GM12878 (cell line): ENCODE measurements at places on chromosomes 2 and 18.

DNA sequence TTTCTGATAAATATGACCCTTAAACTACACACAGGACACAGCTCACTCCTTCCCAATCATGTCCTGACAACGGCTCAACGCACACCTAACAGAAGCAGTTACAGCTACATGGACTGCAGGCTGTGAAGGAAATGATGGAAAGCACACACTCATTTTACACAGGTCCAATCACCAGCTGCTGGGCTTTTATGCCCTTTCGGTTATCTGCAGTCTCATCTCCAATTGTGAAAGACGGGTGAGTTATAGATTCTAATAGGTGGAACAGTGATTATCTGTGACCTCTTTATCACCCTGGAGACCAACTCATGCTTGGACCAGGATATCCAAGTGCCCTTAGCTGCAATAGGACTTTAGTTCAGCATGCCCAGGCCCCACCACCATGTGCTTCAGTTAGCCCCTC lies 110.4 kb upstream of the CREB1 start:
- DNase-seq, result no peak

GRCh38 chr2:95021023-95021416 lies 4.5 kb upstream of the MAL start:
- no peak for DNase-seq

- DNase-seq, result no peak
Observed at GRCh38 chr2:65379721-65380171, 52.7 kb downstream of the SPRED2 start.

DNA sequence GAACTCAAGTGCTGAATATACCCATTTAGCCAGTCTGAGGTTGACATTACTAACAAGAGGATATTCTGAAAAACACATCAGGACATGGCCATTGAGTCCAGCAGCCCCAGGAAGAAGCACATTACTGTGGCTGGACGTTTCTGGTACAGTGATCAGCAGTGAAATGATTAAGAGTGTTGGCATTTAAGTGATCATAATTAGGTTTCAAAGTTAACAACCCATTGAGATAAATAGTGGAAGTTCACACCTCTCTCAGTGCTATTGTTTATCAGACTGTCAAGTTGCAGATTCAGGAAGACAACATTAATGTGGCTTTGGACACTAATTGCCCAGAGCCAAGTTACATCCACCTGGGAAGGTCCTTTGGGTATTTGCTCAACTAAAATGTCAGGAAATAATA lies 139.5 kb upstream of the GAREM1 start:
- no peak for DNase-seq

DNA sequence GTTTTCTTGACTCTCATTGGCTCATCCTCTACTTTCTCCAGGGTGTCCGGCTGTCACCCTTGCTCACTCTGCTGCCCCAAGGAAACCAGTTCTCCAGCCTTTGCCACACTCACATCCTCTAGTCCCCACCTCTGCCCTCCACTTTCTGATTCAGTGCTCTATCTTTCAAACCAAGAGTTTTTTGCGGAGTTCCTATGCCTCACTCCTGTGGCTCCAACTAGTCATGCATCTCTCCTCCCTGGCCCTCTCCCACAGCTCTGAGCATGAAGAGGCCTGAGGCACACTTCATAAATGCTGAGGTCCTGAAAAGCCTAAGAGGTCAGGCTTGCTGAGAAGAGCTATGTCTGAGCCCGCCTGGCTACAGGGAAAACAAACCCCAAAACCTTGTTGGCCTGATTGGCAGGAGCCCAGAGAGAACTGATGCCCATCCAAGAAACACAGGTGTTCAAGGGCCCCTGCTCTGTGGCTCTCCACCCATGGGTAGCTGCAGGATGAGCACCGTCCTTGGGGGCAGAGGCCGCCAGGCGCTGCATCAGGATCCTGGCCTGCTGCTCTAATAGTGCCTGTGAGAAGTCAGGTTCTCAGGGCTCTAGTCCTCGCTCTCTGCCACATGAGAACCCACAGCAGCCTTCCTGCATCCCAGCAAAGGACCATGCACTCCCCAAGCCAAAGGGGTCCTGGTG lies 42.1 kb downstream of the HS1BP3 start:
- no peak for DNase-seq

GRCh38 chr2:153543635-153544071 lies 65.1 kb upstream of the RPRM start:
- no peak for DNase-seq

GRCh38 chr2:127054996-127055785 lies 51.8 kb downstream of the BIN1 start:
- DNase-seq, result no peak

- DNase-seq, result no peak
Observed at GRCh38 chr2:183389546-183390080, 265.4 kb downstream of the NUP35 start.

- no peak for DNase-seq
Observed at GRCh38 chr2:123380370-123380935, 644.6 kb upstream of the CNTNAP5 start.

DNA sequence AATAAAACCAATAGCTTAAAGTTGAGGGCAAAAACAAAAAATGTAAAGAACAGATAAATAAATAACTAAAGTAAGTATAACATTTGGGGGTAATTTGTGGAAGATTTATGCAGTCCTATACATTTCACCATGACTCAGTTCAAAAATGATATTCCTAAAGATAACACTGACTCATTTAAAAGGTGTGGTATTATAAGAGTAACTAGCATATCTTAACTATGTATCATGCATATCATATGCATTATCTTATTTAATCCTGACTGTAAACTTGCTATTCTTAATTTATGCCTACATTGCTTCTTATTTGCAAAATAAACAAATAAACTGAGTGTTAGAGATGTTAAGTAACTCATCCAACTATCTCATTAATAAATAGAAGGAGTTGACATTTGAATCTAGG lies 726.5 kb upstream of the PKDCC start:
- no peak for DNase-seq

- no peak for DNase-seq
Observed at GRCh38 chr2:138103156-138103555, 138.9 kb downstream of the HNMT start.

DNA sequence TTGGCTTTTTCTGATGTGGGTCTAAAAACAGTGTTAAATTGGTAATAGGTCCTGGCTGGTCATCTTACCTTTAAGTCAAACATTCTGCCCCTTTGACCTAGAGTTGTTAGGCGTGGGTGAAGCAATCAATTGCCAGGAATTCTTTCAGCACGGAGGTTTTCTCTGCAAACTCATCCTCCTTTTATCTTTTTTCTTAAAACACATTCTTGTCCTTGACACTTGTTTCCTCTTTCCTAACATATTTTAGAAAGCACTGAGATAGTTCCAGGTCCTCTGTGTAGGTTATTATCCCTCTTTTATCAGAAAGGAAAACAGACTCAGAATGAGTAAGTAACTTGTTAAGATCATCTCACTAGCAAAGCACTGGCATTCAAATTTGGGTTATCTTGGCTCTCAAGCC lies 18.6 kb upstream of the AP1S3 start:
- DNase-seq, result no peak

- no peak for DNase-seq
Observed at GRCh38 chr2:191050640-191050987, 36.6 kb upstream of the STAT1 start.

DNA sequence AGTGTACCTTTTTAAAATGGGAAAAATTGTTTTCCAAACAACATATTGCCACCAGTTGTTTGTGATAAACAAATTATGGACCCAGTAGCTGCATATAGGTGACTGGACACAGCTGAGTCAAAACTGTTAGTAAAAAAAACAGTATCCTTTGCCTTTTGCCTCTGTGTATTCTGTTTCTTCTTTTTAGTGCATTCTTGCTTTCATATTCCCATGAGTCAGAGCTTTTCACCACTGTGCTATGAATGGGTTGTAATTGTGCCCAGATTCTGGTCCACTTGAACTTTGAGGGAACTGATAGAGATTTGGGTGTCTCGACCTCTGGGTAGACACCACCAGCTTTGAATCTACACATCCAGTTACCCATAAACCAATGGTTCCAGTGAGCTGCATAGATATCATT lies 1441.9 kb upstream of the ZEB2 start:
- no peak for DNase-seq

DNA sequence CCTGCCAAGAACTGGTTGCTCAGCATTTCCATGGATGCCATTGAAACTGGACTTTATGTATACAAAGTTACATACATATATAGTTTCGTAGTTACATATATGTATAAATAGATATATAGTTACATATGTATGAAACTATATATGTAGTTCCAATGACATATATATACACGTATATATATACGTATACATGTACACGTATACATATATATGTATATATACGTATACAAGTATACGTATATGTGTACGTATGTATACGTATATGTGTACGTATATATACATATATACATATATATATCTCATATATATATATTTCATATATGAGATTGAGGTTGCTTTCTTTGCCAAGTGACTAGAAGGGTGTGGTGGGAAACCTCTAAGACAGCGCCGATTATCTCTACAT lies 10.6 kb upstream of the TMEM131 start:
- no peak for DNase-seq

DNA sequence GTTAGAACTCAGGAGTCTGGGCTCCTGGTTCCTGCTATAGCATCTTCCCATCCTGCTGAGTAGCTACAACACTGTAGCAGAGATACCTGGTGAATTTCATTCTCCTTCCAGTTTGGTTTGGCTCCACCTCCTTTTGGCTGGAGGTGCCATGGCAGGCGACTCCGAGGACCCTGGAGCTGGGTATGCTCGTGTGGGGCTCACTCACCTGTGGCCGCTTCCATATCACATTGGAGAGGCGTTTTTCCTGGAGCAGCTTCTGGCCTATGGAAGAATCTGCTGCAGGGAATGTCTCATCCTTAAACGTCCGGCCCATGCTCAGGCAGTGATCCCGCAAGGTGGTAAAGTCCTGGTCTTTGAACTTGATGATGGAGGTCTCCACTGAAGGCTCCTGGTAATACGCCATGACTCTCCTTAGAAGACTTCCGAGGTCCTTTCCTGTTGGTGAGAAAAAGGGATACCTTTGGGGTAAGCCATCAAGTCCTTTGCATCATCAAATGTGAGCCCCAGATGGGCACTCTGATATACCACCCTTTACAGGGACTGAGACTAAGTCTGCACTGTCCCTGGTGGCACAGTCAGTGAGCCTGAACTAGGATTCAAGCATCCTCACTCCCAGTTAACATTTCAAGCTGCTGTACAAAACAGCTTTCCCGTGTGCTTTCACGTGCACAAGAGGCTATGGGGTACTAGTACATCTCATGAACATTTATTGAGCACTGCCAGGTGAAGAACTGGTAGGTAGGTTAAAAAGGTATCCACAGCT lies 20.1 kb downstream of the CAPN13 start:
- no peak for DNase-seq

DNA sequence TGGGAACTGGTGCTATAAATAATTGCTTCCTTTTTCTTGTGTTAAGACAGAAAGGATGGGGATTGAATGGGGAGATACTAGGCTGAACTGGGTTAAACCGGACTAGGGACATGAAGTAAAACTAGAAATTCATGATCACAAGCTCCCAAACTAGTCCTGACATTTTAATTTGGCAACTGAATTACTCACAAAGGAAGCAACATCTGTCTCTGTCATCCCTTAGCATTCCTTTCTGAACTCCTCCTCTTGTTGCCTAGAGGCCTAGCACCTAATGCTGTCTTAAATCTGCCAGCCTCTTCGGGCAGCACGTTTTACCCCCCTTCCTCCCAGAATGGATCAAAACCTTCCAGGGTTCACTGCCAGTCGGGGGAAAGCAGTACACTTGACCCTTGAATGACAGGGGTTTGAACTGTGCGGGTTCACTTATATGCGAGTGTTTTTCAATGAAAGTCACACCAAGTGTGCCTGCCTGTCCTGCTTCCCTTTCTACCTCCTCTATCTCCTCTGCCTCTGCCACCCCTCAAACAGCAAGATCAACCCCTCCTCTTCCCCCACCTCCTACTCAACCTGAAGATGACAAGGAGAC lies 8.2 kb downstream of the KCTD1 start:
- DNase-seq, result no peak

DNA sequence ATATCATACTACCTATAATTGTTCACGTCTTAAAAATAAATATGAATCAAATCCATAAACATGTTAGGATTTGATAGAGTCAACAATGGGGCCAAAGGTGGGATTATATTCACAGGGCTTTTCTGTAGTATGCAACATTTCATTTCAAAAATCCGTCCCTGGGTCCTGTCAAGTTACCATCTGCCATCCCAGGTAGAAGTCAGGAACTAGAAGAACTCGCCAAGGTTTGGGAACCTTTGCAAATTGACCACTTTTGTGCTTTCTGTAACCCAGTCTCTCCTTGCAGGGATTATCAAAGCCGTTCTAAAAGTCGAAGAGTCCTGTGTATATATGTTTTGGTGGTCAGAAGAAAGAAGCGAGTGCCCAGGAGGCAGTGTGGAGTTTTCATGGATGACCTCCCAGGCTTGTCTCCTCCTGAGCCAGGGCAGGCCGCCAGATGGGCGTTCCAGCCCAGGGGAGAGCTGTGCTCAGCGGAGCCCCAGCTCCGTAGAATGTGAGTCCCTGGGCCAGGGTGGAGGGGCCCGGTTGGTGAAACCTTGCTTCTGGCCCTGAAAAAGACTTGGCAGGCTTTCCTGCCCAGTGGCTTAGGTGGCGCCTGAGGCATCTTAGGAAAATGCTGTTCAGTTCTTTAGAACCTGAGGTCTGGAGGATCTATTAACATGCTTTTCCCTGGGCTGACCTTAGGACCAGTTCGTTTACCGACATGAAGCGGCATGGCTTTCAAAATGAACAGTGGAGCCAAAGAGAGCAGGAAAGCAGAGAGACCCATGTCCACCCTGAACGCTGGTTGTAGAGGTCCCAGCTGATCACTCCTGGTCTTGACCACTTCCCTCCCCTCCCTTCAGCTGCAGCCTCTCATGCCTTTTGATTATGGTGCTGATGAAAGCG lies 69.2 kb downstream of the LONRF2 start:
- no peak for DNase-seq

- DNase-seq, result no peak
Observed at GRCh38 chr2:133511679-133512078, 56.6 kb downstream of the NCKAP5 start.

DNA sequence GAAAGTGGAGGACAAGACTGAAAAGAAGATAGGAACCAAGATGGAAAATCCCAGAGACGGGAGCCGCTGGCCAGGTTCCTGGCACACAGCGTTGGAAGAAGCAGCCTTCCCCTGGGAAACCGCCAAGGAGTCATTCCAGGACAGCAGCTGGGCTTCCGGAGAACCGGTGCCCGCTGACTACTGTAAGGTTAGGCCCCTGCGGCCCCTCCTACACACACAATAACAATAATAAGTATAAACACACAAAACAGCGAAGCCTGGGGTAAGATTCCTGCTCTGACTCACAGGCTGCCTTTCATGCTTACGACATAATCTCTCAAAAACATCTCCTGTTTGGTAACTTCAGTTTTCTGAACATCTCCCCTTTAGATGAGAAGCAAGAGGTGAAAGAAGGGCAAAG lies 28.1 kb upstream of the MYCN start:
- no peak for DNase-seq

- DNase-seq, result no peak
Observed at GRCh38 chr18:73479477-73479876, 611.7 kb upstream of the NETO1 start.

GRCh38 chr2:178072000-178072382 lies 586 bp downstream of the PDE11A start:
- no peak for DNase-seq
